ENCODE measurements at places on chromosomes 5 and 9.

GRCh38 chr9:100014846-100015245 lies 84.0 kb downstream of the ERP44 start:
- no peak for DNase-seq

GRCh38 chr5:18270635-18271338 lies 636.5 kb downstream of the TAF11L14 start:
- no peak for DNase-seq

GRCh38 chr9:126081746-126082145 lies 244.9 kb upstream of the MVB12B start:
- DNase-seq, result no peak

DNA sequence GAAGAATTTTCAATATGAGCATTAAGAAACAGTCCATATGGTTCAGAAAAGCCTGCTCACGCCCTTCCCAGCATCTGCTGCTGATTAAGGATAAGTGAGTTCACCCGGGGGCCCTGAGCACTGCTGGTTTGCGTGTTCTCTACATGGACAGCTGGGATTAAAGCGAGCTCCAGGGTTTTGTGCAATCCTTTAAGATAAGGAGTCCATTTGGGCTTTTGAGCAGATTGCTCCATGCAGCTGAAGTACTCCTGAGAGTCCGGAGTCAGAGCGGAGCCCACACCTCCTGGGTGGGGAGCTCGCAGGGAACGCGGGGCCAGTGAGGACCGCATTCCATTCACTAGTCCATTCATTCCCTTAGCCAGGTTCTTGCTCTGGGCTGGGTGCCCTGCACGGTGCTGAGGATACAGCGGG lies 149.3 kb upstream of the COL5A1 start:
- no peak for DNase-seq

- DNase-seq, result no peak
Observed at GRCh38 chr5:127960270-127960691, 123.3 kb upstream of the SLC12A2 start.

GRCh38 chr5:65087154-65087553 lies 318.4 kb downstream of the CWC27 start:
- DNase-seq, result no peak

DNA sequence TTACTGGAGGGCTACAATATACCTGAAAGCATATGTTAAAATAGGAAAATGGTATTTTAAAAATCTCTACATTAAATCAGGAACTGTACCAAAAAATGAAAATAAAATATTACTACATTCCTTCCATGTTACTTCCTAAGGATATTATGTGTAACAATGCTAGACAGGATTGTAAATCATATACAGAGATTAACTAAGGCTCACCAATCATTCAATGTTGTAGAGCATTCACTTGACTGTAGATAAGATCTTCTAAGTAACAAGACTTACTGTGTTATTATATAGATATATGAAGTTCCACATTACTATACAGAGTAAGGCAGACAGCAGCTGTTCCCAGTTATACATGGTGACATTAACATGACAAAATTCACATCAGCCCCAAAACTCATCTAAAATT lies 1919.1 kb upstream of the CDH9 start:
- no peak for DNase-seq

DNA sequence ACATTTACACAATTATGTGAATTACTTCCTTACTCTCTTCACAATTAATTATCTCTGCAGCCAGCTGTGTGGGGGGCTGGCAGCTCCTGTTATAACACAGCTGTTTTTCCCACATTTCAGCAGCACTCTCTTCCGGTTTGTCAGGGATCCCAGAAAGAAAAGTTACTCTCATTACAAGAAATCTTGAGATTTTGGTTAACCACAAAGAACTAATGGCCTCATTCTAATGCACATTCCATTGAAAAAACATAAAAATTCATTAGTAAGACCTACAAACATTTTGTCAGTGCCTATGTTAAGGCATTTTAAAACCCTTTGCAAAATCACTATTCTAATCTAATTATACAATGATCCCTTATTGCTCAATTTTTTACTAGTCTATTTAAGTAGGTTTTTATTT lies 64.1 kb downstream of the PDE4D start:
- DNase-seq, result no peak

DNA sequence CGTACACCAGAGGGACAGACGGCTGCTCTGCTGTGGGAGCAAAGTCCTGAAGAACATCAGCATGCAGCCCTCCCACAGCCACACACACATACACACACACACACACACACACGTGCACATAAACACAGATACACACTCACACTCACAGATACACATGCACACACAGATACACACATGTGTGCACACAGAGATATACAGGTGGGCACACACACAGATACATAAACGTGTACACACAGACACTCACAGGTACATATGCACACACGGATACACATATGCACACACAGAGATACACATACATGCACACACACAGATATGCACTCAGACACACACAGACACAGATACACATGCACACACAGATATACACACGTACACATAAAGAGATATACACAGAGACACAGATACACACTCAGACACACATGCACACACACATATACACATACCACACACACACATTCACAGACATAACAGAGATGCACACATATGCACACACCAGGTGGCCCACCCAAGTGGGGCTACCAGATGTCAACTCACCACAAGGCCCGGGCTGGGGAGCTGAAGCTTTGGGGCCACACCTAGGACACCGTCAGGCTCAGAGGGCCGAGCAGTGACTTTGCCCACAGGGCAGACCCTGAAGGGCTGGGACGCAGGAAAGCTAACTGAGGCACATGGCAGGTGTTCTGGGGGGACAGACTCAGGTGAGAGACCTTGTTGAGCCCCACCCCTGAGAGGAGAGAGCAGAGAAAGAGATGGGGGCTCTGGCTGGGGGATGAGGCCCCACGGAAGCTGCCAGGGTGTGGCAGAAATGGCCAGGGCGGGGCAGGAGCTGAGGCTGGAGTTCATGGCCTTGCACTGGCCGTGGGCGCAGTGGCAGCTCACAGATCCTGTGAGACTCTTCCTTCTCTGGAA lies 148.6 kb upstream of the PPP1R26 start:
- DNase-seq, result no peak

GRCh38 chr5:135881244-135881643 lies 14.4 kb downstream of the IL9 start:
- no peak for DNase-seq

DNA sequence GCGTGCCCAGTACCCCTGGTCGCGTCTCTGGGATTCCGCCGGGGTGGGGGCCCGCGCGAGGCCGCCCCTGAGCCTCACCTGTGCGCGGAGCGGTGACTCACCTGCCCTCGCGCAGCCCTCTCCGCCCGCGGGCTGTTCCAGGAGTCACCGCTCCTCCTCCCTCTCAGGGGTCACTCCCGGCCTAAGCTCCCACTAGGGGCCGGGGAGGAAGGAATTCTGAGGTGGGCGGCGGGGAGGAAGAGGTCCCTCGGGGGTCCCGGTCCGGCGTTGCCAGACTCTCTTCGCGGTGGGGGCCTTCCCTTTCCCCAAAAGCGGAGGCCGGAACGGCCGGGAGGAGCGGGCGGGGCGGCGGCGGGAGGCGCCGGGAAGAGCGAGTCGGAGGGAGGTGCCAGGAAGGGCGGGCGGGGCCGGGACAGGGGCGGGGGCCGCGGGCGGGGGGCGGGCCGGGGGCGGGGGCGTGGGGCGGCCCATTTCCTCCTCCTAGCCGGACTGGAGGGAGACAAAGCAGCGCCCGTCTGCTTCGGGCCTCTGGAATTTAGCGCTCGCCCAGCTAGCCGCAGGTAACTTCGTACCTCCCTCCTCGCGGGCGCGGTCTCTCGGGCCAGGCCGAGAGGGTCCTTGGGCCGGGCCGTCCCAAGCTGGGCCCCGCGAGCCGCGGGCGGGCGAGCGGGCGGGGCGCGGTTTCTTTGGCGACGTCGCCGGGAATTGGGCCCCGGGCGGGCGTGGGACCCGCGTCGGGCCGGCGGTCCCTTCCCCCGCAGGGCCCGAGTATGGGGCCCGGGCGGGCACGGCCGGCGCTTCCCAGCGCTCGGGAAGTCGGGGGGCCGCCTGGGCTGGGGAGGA lies at the start of gene CTNNA1:
Gene CTNNA1, plus strand, starts transcription at position 475 of the 843 bp plus-strand sequence. CDS start 28,500 bp downstream, outside the sequence.
- peak; percentile 40 for DNase-seq

- no peak for DNase-seq
Observed at GRCh38 chr9:86893811-86894490, 53.4 kb downstream of the GAS1 start.

- no peak for DNase-seq
Observed at GRCh38 chr9:8782237-8782636, 982.7 kb upstream of the DMAC1 start.

GRCh38 chr5:97915106-97915505 lies 732.1 kb upstream of the RIOK2 start:
- no peak for DNase-seq

GRCh38 chr5:158874792-158875191 lies 224.9 kb downstream of the EBF1 start:
- DNase-seq, result no peak

DNA sequence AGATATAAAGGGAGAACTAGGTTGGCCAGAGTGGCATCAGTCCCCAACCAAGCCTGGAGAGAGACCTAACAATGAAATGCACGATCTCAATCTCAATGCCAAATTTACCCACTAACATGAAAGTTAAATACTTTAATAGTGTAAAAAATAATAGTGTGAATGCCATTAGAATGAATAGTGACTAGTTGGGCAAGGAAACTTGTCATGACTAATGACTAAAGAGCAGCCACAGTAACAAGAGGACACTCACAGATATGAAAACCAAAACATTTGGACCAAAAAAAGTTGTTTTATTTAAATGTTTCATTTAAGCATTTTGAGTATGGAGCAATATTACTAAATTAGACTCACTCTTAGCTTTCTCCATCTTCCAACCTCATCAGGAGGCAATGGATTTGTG lies 1853.8 kb downstream of the EFNA5 start:
- no peak for DNase-seq

All from activated CD4-positive, alpha-beta T cell treated with anti-CD3 and anti-CD28 coated beads, Interleukin-2, amount 10 ng/mL, durations not matched to agents 7 days and 5 days (primary cell).